Vagina (tissue), 2 donors: ENCODE measurements at places on chromosomes 1 and 21. TPM values are rescaled to one million over a fixed set of nuclear protein-coding genes. Genes with fewer than 3 reads are reported as not detected.

Gene FAM163A
- total RNA-seq: 2.5 TPM

- DNase-seq: no peak
These were observed 19.1 kb upstream of the HDAC1 start for GRCh38 chr1:32272557-32273390.

DNA sequence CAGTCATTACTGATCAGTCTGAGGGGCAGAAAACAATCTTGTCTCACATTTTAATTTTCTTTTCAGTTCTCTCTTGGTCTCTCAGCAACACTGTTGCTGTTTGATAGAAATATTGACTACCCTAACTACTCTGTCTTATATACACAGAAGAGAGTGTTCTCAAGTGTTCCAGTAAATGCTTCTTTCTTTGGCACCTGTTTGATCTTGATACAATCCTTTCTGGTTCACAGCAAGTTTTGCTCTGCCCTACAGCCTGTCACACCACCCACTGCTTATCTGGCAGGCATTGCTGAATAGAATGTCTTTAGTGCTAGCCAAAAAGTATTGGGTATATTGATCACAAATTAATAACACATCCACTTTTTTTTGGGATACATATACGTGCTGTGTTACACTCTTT, 75.7 kb upstream of the WLS start:
- DNase-seq: no peak

GRCh38 chr1:52032785-52033131, 852 bp downstream of the KTI12 start:
- no peak for DNase-seq

Gene ANKRD34A
- 1.7 TPM for total RNA-seq

Gene TMEM54
- 36.1 TPM for total RNA-seq

DNA sequence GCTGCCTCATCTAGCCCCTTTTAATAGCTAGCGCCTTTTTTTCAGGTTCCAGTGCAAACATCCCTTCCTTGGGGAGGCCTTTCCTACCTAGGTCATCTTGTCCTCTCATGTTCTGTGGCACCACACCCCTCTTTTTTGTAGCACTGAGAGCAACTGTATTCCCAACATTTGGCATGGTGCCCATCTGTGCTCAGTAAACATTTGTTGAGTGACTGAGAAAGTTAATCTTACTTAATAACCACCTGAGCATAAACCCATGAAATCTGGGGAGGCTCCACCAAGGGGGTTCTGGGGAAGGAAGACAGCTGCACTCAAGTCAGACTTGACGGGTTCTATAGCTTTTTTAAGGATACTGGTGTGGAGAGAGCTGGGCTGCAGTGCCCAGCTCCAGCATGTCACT, 90.0 kb downstream of the NOS1AP start:
- no peak for DNase-seq

DNA sequence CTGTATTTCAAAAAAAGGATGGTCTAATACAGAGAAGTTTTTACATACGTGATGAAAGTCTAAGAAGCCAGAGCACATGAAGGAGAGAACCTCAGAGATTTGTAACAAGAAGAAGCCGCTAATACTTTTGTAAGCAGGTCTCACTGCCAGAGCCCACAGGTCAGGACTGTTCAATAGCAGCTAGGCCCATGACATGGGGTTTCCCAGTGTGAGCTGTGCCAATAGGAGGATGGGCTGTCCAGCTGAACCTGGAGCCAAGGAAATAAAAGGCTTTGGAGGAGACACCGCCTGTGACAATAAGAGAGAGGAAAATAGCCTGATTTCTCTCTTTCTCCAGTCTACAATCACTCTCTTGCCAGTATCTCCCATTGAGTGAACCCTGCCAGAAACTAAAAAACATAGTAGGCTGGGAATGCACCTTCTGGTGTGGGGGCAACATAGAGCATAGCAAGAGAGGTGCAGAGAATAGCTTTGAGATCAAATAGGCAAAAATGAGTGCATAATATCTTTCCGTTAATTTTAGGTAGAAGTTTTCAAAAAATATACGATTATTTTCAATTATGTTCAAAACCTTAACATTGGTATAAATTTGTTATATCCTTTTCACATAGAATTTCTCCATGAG, 360.3 kb downstream of the NEGR1 start:
- DNase-seq: no peak
